Activated naive CD4-positive, alpha-beta T cell treated with anti-CD3 and anti-CD28 coated beads for 36 hours (primary cell): ENCODE measurements at places on chromosomes 11 and 22. TPM values are rescaled to one million over a fixed set of nuclear protein-coding genes. Genes with fewer than 3 reads are reported as not detected.

The ZNF215 gene
- 0.99 TPM for total RNA-seq

The MADD gene
- total RNA-seq, result 52.2 TPM

The HBG1 gene
- not detected for total RNA-seq

The FAM83F gene
- total RNA-seq, result 1.9 TPM

The GGT1 gene
- total RNA-seq, result 15.5 TPM

The GDPD4 gene
- total RNA-seq, result not detected

The CLMP gene
- 0.15 TPM for total RNA-seq

The LRRC10B gene
- total RNA-seq, result not detected

The GGTLC2 gene
- total RNA-seq, result not detected

The IGF2 gene
- 0.21 TPM for total RNA-seq

The ATL3 gene
- 19.5 TPM for total RNA-seq

The OR52I1 gene
- not detected for total RNA-seq

The KREMEN1 gene
- total RNA-seq, result 0.17 TPM

The NXPE4 gene
- total RNA-seq, result not detected

The KLHL35 gene
- 0.17 TPM for total RNA-seq
